ENCODE measurements at places on chromosomes 7 and 10. TPM values are rescaled to one million over a fixed set of nuclear protein-coding genes. Genes with fewer than 3 reads are reported as not detected.

DNA sequence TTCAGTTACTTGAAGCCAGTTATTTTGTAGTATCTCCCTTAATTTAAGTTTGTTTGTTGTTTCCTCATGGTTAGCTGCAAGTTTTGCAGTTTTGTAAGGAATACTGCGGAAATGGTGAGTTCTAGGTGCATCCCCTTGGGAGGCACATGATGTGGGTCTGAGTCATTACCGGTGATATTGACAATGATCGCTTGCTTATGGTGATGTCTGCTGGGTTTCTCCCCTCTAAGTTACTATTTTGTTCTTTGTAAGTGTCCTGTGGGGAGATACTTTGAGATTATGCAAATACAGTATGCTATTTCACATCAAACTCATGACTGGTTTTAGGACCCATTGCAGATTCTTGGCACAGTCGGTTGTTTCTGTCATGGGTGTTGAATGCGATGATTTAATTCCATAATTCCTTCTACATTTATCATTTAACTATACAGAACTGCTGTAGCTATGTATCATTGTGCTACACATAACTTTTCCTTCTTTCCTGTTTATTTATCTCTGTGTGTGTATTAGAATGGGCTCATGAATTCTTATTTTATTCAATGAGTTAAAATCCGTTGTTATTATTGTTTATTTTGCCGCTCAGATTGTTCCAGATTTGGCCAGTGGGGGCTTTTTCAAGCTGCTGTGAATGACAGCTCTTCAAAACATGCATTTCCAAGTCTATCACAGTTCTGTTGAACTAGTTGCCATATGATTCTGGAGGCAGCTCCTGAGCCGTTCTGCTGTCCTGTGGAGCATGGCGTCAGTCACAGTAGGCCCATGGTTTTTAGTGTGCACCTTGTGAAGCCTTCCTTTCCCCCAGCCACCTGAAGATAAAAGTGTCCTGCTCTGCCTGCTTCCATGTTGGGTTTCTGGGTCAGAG lies 18.4 kb downstream of the TSPAN14 start:
- no peak for DNase-seq

DNA sequence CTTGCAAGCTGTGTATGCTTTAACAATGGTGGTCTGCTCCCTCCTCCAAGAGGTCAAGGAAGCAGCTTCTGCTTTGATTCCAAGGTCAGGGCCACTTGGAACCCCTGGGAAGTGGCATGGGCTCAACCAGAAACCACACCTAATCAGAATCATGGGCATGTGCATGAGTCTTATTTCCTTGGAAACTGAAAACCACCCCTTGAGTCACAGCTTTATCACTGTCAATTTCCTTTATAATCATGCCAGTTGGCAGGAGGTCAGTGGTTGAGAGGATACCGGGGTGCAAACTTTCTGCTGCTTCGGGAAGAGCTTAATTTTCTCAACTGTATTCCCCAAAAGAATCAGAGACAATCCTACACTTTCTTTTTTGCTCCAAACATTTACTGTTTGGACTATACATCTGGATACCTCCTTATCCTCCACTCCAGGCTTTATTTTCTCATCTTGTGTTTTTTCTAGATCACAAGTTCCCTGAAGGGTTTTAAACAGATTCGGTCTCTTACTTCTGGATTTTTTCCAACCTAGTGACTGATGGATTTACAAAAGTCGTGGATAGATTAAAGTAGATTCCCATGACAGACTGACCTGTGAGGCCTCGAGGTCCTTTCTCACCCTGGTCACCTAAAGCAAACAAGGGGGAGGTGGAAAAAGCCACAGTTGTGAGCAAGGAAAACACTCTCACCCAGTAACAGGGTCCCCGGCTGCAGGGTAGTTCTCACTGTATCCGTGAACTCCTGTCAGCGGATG lies 36.0 kb downstream of the COL17A1 start:
- DNase-seq = no peak

DYNC1I1 gene
- total RNA-seq = 1.9 TPM

- DNase-seq = no peak
Observed at GRCh38 chr7:146405737-146406136, 289.1 kb downstream of the CNTNAP2 start.

DNA sequence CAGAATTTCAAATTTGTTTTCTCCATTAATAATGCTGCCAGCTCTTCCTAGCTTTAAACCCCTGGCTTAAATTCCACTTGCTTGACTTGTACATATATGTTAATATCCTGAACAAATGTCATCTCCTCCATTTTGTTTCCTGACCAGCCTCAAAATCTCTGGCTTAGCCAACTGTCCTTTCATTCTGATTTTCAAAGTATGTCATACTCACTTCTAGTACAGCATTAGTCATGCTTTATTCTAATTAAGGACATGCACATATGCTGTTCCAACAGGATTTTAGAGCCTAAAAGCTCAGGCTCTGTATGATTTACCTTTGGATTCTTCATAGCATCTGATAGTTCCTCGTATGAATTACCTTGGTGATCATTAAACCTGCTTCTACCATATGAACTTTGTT lies 158.3 kb downstream of the ZNF438 start:
- DNase-seq = no peak

SKIDA1 gene
- not detected for total RNA-seq

DNA sequence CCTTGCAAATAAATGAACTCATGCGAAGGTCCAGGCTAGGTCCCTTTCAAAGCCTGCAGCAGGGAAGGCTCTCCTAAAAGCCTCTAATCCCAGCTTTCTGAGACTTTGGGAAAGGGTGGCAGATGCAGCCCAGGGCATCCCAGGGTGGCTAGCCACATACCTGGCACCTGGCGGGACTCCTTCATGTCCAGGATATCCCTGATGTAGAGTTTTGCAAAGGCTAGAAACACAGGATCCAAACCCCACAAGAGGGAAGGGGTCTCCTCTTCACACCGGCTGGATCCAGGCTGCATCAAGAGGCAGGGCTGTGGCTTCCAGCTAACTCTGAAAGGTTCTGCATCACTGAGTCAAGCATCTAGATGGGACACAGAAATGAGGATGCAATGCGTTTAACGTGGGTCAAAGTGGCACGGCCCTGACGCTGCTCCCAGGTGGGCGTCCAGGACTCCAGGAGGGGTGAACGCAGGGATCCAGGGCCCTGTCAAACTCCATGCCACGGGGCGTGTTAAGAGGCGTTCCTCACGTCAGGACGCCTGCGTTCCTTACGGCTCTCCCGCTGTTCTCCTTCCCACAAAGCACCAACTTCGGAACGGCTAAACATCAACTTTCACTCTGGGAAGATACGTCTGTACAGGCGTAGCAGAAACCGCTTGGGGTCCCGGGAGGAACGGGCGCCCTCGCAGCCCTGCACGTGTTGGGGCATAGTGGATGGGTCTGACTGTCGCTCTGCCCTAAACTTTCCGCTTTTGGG lies 507 bp downstream of the STN1 start:
- no peak for DNase-seq
